Right lung (tissue), 10 donors: ENCODE measurements at places on chromosomes 4 and X.
A peak's percentile ranks its signal among the peaks of the same experiment; 100 is the strongest.

- DNase-seq: no peak
Measured at GRCh38 chr4:55251342-55251741, 94.7 kb upstream of the SRD5A3 start.

GRCh38 chr4:10734697-10735096 is 50.1 kb upstream of the CLNK start:
- no peak for DNase-seq

GRCh38 chr4:43485196-43485595 is 592.7 kb downstream of the GRXCR1 start:
- no peak for DNase-seq

DNA sequence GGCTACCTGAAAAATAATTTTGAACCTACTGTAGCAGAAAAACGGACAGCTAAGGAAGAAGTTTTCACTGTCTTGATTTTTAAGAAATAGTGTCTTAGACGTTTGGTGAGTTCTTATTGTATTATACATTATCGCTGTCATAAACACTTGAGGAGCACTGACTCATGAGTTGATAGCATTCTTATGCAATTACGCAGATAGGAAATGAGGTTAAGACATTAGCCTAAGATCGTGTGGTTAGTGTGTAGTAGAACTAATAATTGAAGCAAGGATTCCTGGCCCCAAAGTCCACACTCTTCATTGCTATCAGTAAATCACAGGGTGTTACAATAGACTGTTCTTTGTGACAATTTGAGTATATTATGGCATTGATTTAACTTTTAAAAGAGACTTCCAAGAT is 238.1 kb downstream of the ARAP2 start:
- no peak for DNase-seq

GRCh38 chr4:121765368-121765705 is 373 bp upstream of the SMIM43 start:
- DNase-seq: no peak

DNA sequence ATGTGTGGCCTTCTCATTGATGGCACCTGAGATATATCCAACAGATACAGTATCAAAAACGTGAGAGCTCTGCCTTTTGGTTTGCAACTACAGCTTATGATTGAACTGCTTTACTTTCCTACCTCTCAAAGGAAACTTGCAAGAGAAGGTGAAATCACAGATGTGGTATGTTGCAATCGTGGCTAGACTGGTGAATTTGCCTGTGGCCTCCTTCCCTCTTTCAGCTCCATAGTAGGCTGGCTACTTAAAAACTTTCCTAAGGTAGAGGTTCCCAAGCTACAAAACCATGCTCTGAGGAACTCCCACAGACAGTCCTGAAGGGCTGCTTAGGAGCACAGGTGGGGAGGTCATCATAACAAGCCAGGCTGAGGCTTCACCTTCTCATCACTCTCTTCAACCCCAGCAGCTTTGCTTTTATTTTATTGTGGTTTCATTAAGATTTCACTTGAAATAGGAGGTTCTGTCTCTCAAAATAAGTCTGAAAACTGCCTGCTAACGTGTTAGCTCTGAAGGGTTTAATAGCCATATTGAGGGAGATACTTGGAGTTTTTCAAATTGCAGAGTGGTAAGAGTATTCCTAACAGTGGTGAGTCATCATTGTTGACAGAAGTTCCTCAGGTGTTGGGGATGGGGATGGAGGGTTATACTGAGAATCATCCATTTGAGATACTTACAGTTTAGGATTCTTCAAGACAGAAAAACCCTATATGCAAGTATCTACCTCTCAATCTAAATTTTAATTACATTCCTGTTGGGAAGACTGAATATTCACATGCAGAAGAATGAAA is 93.5 kb upstream of the UCP1 start:
- no peak for DNase-seq

DNA sequence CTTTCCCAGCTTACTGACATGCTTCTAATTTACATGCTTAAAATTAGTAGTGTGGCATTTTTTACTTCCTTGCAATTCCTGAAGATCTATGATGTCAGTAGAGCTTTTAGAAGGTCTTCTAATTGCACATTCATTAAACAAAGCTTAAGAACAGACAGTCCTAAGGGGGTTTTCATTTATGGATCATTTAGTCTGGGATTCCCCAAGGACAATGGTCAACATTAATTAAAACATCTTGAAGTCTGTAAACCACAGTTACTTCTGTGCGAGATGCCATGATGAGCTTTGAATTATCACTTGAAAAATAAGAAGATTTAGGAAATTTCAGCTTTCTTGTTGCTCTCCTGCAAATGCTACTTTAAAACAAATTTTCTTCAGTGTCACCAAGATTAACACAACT is 20.2 kb downstream of the ANXA3 start:
- no peak for DNase-seq

DNA sequence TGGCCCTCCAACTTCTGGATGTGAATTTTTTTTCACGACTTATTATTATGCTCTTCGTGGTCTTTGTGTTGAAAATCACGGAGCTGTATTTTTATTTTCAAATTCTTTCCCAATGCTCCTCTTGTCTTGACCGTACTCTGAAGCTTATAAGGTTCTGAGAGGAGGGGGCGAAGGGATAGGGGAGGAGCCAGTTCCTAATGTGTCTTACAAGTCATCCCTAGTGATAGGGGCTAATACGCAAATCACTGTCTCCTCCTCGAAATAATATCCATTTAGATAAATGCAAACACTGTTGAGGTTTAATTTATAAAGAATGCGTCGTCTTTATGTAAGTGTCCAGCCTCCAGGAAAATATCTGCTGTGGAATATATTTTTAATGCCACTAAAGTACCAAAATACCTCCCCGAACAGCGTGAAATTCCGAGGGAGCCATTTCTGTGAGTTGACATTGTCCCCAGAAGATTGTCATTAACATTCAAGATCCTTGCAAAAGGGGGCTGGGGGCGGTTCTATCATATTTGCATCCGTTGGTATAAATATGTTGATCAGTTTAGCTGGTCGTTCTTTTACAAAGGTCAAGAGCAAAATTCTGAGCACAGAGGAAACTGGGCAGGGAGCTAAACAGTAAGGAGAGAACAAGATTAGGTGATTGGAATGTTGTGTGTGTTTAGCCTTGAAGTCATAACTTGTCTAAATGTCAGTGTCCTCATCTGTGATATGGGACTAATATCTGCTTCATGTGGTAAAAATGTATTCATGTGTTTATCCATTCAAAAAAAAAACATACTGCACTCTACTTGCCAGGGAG is 3.7 kb upstream of the FAT1 start:
- DNase-seq: no peak

- no peak for DNase-seq
Measured at GRCh38 chrX:18542905-18543304, 117.5 kb downstream of the CDKL5 start.

DNA sequence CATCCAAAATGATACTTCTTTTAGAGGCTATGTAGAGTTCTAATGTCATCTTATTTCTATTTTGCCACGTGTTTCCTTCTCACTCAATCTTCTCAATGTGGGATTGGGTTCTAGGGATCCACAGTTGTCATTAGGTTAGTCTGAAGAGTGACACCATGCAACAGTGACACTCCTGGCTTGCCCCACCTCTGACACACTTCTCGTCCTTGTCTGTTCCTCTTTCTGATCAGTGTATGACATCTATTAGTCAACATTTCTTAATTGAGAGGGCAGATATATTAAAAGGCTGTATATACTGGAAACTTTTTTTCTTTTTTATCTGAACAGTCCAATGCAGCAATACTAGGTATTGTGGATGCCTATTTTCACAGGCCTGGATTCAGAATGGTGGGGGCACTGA is 67.6 kb upstream of the GYPA start:
- DNase-seq: no peak

DNA sequence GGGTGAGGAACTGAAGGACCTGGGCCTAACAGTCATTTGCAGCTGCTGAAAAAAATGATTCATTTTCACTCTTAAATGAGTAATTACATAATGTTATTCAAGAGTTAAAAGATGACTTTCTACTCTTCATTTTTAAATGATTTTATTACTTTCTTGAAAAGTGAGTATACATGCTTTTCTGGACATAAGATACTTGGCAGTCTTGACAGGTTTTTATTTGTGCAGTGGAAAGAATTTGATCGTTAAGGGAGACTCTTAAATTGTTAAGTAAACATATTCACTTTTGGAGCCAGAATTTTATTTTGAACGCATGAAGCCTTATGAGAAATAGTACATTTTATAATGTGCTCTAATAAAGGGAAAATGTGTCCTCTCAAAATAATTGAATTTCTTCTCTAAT is 245.7 kb downstream of the TENM3 start:
- DNase-seq: no peak

DNA sequence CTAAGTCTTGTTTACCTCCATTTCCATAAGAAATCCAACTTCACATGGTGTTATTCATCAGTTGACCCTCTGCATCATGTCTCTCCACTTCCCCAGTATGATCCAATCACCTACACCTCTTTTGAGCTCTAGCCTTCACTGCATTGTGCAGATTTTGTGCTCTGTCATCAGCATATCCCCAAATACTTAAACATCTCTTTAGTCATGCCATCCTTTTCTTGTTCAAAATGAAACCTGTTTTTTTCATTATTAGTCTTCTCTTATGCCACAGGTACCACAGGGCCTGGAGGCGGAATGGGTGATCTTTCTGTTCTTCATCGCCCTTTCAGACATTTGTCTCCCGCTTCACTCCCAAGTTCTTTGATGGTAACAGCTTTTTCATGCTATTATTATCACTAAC is 382.7 kb upstream of the GALNTL6 start:
- DNase-seq: no peak

GRCh38 chrX:110086162-110086915 is 83.4 kb downstream of the TMEM164 start:
- DNase-seq: no peak

DNA sequence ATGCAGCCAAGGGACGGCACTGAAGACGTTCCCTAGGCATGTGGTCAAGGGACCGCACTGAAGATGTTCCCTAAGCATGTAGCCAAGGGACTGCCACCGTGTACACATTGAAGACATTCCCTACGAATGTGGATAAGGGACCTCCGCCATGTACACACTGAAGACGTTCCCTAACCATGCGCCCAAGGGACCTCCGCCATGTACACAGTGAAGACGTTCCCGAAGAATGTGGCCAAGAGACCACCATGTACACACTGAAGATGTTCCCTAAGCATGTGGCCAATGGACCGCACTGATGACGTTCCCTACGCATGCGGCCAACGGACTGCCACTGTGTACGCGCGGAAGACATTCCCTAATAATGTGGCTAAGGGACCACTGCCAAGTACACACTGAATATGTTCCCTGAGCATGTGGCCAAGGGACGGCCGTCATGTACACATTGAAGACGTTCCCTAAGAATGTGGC is 48.4 kb downstream of the DHRSX start:
- no peak for DNase-seq

GRCh38 chr4:6345096-6345830 is 75.6 kb downstream of the WFS1 start:
- DNase-seq: no peak

- DNase-seq: no peak
Measured at GRCh38 chr4:94457692-94458106, 6.0 kb downstream of the PDLIM5 start.

DNA sequence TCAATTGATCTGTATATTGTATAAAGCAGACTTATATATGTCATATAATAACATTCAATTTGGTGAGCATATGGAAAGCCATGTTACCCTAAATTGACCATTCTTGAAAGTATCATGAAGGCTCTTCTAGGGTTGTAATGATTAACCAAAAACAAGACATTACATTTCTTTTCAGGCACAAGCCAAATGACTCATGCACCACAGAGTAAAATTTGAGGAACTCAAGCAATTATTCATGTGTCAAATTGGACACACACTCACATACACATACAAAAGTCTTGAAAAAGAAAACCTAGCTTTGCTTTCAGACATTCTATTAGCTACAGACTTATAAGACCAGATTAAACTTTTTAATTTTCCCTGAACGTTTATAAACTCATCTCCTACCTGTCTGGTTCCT is 146.5 kb upstream of the PCDH18 start:
- DNase-seq: no peak

GRCh38 chr4:118034053-118034785 is at the start of gene NDST3:
Gene NDST3 (plus strand): TSS chr4:118034486. CDS start chr4:118053911, 19,425 bp downstream.
- DNase-seq: peak; percentile 56

- no peak for DNase-seq
Measured at GRCh38 chr4:81120055-81120454, 89.5 kb downstream of the BMP3 start.

- DNase-seq: peak; percentile 5
Measured at GRCh38 chr4:52658641-52659000, 480 bp downstream of the USP46 start.

GRCh38 chr4:6489927-6490326 is 17.5 kb upstream of the PPP2R2C start:
- no peak for DNase-seq

GRCh38 chrX:84186603-84187532 is 1.1 kb downstream of the RPS6KA6 start:
- no peak for DNase-seq

GRCh38 chr4:93384887-93385286 is 443.7 kb upstream of the ATOH1 start:
- DNase-seq: no peak

GRCh38 chr4:153466949-153467896 is 1.1 kb downstream of the TMEM131L start:
- DNase-seq: peak; percentile 45

DNA sequence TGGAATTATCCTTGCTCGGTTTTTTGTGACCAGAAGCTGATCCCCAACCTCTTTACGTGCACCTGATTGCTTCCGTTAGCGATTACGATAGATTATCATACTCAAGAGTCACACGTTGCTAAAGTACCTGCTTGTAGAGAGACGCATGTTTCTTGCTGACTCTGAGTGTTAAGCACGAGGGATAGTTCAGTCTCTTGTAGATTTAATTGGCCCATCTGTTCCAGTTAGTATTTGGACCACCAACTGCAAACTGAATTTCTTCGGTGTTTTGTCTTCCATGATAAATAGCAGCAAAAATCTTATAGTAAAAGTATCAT is 516 bp upstream of the COX18 start:
- DNase-seq: no peak

- DNase-seq: no peak
Measured at GRCh38 chr4:177236886-177237285, 72.8 kb upstream of the NEIL3 start.

DNA sequence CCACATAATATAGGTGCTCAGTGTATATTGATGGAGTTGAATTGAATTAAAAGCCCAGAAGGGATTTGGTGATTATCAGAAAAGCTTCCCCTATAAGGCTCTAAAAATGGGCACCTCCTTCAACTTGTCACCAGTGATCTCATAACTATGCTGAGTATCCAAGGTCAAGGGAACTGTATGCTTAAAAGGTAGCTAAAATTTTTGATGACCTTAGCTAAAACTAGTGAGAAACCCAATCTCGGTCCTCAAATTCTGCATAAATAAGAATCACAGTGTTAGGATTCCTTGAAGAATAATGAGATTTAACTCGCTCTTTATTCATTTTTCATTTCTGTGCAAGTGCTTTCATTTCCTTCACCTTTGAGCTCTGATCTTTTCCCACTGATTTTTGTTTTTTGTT is 87.7 kb upstream of the AP1S2 start:
- DNase-seq: no peak
